AG08396 (cell line): ENCODE measurements at places on chromosomes 4 and X.

DNA sequence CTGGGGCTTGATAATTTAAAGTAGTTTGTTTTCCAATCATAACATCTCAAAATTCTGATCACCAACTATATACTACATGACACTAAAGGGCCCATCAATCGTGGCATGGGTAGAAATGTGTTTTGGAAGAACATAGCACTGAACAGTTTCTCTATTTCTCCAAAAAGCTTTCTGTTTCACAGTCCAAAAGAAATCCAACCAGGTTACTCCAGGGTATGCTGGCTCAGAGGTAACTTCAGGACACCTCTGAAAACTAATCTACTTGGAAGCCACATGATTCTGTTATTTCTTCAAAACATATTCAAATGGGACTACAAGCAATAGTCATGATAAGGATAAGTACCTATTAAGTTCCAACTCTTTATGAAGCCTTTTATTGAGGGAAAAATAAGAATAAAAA lies 8.3 kb downstream of the PHKA1 start:
- DNase-seq, result no peak

- no peak for DNase-seq
These were observed 3.6 kb upstream of the GPR173 start for GRCh38 chrX:53044995-53045394.

GRCh38 chr4:126698224-126698623 lies 934.5 kb upstream of the INTU start:
- DNase-seq, result no peak

GRCh38 chrX:72100824-72101351 lies 30.8 kb downstream of the RTL5 start:
- DNase-seq, result no peak

DNA sequence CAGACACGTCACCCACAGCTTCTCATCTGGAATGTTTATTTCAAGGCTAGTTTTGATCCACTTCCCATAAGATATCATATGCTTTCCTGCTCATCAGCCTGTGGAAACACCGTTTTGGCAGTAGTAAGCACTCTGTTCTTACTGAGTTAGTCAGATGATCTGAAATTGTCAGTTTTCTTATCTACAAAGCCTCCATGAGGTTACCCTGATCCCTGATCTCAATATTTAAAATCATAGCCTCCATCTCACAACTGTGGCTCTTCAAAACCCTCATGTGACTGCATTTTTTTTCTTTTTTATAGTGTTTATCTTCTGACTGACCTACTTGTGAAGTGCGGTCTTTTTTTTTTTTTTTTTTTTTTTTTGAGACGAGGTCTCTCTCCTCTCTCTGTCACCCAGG lies 22.7 kb downstream of the BST1 start:
- DNase-seq, result no peak
